Natural killer cell (primary cell): ENCODE measurements at places on chromosomes 2 and 18. TPM values are rescaled to one million over a fixed set of nuclear protein-coding genes. Genes with fewer than 3 reads are reported as not detected.

The STPG4 gene
- 0.65 TPM for total RNA-seq

GRCh38 chr18:903701-904100 is 970 bp upstream of the ADCYAP1 start:
- DNase-seq: peak; percentile 29

The SERPINB4 gene
- not detected for total RNA-seq

GRCh38 chr2:68290901-68291300 is 28.8 kb downstream of the CNRIP1 start:
- no peak for DNase-seq

DNA sequence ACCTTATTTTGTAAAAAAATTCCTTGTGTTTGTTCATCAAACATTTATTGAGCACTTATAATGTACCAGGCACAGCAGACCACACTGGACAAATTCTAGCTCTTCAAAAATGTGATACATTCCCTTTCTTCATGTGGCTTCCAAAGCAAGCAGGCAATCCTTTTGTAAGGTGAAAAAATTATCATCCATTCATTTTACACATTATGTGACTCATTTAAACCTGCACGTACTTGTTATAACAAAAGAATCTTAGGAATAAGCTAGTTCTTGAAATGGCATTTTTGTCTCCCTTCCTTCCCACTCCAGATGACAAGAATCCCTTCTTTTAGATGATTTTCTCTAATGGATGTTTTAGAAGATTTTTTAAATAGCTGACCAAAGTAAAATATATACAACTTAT is 104.6 kb downstream of the KLF7 start:
- no peak for DNase-seq

DNA sequence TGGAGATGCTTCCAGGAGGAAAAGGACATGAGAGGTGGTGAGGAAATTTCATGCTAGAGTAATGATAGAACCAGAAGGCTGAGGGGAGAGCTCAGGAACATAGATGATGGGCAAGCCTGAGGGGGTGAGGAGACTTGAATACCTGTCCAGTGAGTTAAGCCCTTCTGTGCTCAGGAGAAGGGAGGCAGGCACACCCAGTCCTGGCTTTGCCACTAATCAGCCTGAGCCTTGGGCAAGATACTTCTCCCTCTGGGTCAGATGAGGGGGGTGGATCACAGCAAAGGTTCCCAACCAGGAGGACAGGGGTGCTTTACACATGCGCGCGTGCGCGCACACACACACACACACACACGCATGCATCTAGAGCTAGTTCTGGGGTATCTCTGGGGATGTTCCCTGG is 151.6 kb upstream of the MSH6 start:
- no peak for DNase-seq

DNA sequence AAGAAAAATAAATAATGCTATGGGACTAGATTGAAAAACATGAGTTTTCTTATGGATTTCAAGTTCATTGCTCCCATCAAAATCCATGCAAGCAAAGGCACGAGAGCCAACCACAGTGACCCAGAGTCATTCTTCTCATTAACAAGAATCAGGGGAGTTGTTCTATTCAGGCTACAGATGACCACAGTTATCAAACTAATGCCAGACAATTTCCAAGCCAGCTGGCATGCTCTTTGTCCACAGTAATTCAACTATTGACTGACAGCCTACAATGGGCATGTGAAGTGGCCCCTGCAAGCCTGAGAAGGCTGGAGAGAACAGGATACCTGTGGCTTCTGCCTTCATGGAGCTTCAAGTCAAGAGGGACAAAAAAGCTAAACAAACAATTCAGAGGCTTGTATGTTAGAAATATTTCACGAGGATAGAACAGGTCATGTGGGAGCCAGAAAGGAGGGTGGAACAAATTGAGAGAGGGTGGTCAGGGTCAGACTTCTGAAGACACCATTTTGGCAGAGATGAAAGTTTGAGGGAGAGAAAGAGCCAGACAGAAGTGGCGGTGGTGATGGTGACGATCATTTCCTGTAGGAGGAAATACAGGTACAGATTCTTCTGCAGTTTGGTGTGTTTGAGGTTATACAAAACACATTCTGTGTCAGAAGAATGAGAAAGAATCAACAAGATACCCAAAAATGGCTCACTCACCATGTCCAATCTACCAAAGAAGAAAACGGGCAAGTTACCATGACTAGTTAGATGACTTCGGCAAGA is 732.4 kb downstream of the RNF144A start:
- DNase-seq: peak; percentile 52

GRCh38 chr2:230788554-230789175 is 76.0 kb downstream of the CAB39 start:
- DNase-seq: no peak

The TMEM214 gene
- total RNA-seq: 64.9 TPM

- no peak for DNase-seq
Observed at GRCh38 chr2:14756981-14757657, 124.6 kb downstream of the LRATD1 start.

The DOCK10 gene
- total RNA-seq: 182 TPM

DNA sequence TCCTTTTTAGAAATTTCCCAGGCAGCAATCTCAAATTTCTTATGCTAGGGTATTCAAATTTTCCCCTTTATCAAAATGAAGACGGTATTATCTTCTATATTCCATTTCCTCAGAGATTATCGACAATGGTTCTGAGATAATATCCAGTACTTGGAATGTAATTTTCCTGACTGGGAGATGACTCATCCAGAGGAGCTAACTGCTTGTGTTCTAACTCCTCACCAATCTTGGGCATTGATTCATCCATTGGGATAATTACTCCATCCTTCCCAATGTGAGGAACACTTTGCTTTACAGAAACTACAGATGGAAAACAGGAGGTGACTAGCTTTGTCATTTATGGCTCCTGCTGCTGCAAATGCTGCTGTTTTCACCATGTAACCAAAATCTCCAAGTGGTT is 239.4 kb upstream of the LYPD1 start:
- no peak for DNase-seq

- peak; percentile 43 for DNase-seq
Observed at GRCh38 chr2:69499966-69500365, 62.7 kb upstream of the NFU1 start.

GRCh38 chr2:70124983-70125480 is 37.8 kb downstream of the PCBP1 start:
- DNase-seq: peak; percentile 81

GRCh38 chr2:6784291-6784690 is 81.4 kb downstream of the CMPK2 start:
- no peak for DNase-seq

The TBC1D8 gene
- 2.2 TPM for total RNA-seq

The SLC9A4 gene
- total RNA-seq: 0.38 TPM

DNA sequence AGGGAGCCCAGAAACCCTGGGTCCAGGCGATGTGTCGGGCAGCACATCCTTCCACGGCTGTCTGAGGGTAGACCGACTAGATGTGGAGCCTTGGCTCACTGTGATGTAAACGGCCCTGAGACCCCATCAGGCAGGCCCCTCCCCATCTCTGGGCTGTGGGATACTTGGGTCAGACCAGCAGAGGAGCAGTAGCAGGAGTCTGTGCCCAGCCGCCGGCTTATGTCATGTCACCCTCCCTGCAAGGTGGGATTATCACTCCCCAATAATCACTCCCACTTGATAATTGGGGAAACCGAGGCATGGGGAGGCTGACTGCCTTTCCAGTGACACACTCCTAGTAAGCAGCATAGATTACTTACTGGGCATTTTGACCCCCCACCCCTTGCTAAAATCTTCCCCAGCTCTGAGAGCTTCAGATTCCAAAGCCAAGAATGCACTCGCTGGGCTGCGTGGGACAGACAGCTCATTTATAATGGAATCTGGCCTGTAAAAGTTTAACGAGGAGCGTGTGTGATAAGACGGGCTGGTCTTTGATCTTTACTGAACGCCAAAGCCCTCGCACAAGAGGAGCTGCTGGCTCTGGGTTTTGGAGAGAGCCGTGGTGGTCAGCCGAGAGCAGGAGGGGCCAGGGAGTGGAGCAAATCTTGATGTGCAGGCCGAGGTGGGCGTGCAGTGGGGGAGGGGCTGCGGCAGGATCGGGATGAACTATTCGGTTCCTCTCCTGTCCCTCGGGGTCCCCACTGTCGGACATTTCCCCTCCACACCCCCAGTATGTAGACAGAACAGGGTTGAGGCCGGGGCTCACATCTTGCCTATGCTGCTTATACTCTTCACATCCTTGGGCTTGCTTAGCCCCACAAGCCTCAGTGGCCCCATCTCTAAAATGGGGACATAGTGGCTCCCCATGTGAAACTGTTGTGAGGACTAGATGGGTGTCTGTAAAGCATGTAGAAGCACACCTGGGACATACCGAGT is 200.0 kb downstream of the GLI2 start:
- no peak for DNase-seq

DNA sequence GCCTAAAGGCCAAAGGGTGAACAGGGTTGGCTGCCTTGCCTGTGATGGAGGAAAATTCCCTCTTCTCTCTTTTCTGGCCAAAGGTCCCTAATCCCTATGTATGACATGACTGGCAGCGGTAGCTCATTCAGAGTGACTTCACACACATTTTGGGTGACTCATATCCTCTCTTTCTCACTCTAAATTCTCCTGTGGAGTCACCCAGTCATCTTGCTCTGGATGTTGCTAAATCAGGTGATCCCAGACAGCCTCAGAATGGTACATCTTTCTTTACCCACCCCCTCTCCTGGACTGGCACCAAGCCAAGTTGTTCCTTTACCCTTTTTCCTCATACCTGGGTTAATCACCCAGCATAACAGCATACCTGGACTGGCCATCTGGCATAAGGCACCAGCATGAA is 77.2 kb downstream of the NEURL3 start:
- DNase-seq: no peak

The MAPRE3 gene
- 5.0 TPM for total RNA-seq

DNA sequence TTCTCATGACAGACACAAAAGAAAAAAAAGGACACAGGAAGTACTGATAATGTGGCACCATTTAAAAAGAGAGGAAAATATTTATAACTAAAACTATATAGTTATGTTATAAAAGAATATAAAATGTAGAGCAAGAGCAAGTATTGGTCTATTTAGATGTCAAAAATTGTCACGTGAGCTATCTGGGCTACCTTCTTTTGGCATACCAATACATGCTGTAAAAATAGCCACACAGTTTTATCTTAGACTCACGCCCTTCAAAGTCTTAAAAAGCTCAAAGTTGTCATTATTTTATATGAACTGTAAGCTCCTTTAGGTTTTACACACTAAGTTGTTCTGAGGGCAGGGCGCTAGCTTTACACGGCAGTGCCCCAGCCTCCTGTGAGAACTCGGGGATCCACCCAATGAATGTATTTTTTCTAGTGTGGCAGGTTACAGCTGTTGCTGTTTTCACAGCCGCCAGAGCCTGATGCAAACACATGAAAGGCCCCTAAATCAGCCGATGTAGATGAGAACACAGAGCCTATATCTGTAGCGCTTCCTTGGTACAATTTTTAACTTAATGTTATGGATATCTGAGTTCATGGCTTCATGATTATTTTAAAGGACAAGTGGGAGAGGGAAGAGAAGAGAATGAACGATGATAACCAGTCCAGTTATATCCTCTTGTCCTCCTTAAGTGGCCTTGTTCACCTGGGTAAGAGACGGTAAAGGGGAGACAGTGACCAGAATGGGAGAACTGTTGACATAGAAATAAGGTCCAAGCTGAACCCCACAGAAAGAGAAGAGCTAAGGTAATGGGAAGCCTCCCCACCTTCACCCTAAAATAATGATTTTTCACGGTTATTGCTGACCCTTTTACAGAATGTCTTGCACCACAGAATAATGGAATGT is 130.8 kb downstream of the CACNB4 start:
- DNase-seq: no peak

- no peak for DNase-seq
Observed at GRCh38 chr2:210445116-210445707, 31.3 kb downstream of the LANCL1 start.
